ENCODE measurements at places on chromosomes 3 and 15.

- ATAC-seq: no peak
Measured at GRCh38 chr3:152491922-152492321, 223.2 kb downstream of the MBNL1 start.

DNA sequence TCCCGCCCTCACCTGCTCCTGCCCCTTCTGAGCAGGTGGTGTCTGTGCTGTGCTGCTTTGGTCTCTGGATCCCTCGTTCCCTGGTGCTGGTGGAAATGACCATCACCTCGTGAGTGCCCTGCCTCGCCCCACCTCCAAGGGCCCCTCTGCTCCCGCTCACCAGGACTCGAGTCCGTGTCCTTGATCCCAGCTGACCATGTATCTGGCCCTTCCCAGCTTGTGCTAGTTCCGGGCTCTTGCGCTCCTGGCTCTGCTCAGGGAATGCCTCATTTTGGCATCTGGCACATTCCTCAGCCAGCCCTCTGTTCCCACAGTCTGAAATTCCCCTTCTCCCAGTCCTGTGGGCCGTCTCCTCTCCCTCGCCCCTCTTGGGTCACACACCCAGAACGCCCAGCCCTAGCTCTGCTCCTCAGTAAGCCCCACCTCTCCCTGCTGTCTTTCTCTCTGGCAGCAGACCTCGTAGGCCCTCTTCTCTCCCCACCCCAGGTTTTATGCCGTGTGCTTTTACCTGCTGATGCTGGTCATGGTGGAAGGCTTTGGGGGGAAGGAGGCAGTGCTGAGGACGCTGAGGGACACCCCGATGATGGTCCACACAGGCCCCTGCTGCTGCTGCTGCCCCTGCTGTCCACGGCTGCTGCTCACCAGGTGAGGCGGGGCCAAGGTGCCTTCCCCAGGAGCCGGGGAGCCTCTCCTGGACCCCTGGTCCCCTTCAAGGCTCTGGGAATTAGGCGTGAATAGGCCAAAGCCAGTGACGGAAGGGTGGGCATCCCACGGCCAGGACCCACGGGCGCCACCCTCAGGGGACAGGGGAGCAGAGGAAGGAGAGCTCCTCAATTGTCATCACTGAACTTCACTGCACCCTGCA lies 11.5 kb downstream of the SLC51A start:
- peak; percentile 28 for ATAC-seq

GRCh38 chr15:70437089-70437488 lies 326.3 kb downstream of the UACA start:
- ATAC-seq: no peak

DNA sequence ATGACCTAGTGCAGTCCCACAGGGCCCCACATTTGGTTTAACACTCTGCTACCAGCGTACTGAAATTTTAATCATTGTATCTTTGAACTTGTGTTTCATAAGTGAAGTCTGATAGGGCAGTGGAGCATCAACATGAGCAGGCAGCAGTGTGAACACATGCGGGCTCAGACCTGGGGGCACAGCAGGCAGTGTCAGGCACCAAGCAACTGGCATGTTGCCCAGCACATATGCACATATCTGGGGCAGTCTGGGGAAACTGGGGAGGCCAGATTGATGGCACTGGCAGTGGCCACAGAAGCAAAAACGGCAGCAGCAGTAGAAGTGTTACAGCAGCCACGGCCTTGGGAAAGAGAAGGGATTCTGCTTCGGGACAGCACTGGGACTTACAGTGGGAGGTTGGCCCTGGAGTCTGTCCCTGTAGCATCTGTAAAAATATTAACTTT lies 353.9 kb upstream of the KCNMB2 start:
- peak; percentile 92 for ATAC-seq

GRCh38 chr15:85381850-85382751 lies 1.7 kb downstream of the AKAP13 start:
- no peak for ATAC-seq

- ATAC-seq: peak; percentile 63
Measured at GRCh38 chr3:127792541-127793292, 29.6 kb downstream of the MGLL start.

DNA sequence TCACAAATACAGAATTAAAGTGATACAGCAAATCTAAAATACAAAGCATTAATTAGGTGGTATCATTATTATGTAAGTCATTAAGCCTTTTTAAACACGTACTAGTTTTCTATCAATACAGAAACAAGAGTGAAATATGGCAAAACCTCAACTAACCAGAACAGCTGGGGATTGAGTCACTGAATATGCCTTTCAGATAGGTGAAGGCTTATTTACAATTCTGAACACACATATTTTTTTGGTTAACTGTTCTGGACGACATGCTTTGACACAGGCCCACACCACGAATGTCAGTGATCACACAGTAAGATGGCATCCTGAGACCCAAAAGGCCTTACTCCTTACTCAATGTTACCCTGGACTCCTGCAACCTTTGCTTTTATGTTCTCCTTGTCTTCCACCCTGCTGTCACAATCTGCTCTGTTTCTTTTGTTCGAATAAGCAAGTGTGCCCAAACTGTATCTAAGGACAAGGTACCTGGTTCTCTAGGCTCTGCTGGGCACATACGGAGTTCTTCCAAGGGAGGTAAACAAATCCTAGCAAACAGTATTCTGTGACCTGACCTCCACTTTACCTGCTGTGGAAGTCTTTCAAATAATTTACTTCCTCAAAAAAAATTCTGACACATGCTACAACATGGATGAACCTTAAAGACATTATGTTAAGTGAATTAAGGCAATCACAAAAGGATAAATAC lies 7.0 kb downstream of the SFMBT1 start:
- ATAC-seq: no peak

DNA sequence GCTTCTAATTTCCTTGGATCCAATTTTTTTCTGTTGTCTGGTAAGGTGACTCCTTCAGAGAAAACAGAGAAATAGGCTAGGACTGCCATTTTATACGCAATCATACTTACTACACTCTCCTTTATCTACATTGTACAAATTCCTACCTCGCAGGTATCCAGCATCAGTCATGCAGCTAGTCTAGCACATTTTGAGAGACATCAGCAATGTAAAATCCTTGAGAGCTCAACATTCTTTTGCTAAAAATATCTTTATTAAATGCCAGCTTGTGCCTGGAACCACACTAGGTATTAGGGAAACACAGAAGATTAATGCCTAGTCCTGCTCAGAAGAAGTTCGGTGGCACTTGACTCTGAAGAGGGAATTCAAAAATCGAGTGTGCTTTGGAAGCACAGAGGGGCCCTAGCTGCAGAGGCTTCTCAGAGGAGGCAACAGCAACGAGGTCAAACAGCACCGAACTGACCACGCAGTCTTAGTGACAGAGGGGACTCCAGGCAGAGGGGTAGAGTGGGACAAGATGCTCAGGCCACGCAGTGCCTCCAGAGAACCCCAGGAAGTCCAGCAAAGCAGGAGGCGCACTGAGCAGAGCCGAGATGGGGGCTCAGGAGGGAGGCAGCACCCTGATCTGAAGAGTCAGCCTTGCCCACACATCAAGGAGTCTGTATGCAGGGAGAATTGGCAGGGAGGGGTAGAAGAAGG lies 3.5 kb downstream of the FAM174B start:
- ATAC-seq: no peak

- peak; percentile 81 for ATAC-seq
Measured at GRCh38 chr15:70799667-70800450, 36.5 kb upstream of the UACA start.

Measured in SK-N-SH treated with all-trans-retinoic acid at 6 μM for 48 hours (cell line).